ENCODE measurements at places on chromosomes 6 and 20.

GRCh38 chr6:127026247-127026646 is 92.2 kb upstream of the RSPO3 start:
- DNase-seq, result no peak

GRCh38 chr20:35910254-35910653 is 44.0 kb downstream of the SCAND1 start:
- no peak for DNase-seq

- DNase-seq, result peak; percentile 79
Measured at GRCh38 chr6:99521633-99522151, 6.5 kb upstream of the USP45 start.

- DNase-seq, result no peak
Measured at GRCh38 chr6:45808917-45809316, 206.7 kb downstream of the CLIC5 start.

DNA sequence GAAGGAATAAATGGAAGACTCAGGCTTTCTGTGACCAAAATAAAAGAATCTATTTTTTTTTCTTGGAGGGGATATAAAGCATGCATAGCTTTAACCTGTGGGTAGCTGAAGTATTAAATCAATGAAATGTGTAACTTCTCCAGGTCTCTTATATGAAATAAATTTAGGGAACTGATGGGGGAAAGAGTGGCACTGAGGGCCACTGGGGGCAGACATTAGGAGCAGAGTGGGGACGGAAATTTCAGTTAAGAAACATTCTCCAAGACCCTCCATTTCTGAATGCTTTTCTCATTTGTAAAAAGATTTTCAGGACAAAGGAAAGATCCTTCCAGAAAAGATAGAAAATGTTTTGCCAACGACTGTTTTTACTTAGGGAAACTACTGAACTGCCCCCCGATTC is 131.0 kb downstream of the GPX5 start:
- no peak for DNase-seq

DNA sequence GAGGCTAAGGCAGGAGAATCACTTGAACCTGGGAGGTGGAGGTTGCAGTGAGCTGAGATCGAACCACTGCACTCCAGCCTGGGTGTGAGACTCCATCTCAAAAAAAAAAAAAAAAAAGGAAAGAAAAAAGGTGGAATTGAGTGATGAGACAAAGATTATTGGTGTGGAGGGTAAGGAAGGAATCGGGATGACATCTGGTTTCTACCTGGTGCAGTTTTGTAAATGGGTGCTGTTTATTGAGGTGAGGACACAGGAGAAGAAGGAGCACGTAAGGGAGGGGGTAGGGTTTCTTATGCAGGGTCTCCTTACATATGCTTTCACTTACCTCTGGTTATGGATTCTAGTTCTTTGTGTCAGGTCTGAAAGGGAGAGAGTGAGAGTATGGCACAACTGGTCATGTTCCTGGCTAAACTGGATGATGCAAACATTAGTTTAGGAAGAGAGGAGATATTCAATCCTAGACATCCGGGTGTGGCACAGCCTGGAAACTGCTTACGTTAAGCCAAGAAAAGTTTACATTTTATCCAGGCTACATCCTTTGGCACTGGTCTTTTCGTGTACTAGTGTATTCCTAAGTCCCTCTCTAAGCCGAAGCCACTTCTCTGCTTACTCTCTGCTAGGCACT is 5.4 kb downstream of the RALY start:
- peak; percentile 29 for DNase-seq

GRCh38 chr6:11789744-11790143 is 11.1 kb upstream of the ADTRP start:
- DNase-seq, result no peak

DNA sequence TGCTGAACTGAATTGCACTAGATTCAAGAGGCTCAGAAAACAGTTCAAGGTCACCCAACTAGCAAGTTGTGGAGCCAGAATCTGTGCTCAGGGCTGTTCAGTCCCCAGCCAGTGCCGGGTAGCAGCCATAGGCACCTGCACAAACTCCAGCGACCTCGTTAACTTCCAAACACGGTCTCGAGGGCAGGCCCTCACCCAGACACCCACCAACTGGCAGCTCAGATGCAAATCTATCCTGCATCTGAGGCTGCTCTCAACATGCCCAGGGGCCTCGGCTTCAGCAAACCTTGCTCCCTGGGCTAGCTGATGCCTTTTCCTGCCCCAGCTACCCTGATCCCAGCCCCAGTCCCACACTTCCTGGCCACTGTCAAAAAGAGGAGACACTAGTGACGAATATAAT is 3.7 kb downstream of the JPH2 start:
- DNase-seq, result no peak

GRCh38 chr6:144543006-144543871 is 258.1 kb downstream of the UTRN start:
- DNase-seq, result no peak

DNA sequence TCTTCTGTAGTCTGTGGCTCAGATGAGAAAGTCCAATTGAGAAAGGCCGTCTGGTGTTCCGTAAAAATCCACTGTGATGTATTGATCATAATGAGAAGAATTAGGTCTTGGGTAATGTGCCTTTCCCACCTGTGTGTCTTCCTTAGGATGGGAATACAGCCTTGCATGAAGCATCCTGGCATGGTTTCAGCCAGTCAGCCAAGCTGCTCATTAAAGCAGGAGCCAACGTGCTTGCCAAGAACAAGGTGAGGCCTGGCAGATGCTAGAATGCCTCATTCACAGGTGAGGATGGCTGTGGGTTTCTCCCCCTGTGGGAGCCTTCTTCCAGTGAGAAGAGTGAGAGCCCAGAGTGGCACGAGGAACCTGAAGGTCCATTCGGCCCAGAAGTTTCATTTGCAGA is 32.7 kb downstream of the LYRM2 start:
- DNase-seq, result no peak

DNA sequence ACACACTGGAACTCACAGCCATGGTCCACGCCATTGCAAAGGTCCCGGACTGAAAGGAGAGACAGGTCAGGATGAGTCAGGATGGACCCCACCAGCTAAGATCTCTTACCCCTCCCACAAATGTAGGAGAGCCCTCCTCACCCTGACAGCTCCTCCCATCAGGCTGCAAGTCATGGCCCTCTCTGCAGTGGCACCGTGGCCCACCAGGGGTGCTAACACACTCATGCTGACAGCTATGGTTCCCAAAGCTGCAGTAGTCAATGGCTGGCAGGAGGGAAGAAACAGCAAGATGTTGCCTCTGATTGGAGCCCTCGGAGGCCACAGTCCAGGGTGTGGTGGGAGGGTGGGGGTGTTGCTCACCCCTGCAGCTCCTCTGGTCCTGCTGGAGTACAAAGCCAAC is 5.7 kb upstream of the RBPJL start:
- DNase-seq, result no peak

DNA sequence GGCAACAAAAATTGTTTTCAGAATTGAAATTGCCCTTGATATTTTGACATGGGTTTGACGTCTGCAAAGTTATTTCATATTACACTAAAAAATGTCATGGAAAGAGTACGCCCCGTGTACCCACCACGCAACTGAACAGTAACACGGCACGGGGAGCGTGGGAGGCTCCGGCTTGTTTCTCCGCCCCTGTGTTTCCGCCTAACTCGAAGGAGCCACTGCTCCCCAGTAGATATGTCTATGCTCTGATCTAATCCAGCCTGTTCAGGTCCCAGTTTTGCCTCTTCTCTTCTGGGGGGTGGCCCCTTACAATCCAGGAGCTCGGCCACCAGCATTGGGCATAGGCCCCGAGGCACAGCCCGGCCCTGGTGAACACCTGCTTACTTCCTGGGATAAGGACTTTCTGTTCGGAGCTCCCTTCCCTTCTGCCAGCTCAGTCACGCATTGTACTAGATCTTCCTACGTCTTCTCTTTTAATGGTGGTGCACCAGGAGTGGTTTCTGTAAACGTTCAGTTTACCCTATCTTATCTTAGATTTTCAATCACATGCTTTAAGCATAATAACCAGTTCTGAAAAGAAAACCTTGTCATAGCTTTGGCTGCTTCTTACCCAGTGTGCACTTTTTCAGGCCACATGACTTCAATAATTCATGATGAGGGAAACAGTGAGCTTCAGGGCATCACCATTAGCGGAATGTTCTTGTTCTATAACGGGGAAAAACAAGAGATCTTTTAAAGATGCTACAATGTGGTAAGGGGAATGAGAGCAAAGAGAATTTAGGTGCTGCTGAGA is 43.9 kb upstream of the EXOC2 start:
- no peak for DNase-seq

- peak; percentile 47 for DNase-seq
Measured at GRCh38 chr6:23213651-23214050, 644.3 kb downstream of the HDGFL1 start.

- DNase-seq, result peak; percentile 38
Measured at GRCh38 chr6:26330859-26331217, 34.2 kb upstream of the BTN3A2 start.

DNA sequence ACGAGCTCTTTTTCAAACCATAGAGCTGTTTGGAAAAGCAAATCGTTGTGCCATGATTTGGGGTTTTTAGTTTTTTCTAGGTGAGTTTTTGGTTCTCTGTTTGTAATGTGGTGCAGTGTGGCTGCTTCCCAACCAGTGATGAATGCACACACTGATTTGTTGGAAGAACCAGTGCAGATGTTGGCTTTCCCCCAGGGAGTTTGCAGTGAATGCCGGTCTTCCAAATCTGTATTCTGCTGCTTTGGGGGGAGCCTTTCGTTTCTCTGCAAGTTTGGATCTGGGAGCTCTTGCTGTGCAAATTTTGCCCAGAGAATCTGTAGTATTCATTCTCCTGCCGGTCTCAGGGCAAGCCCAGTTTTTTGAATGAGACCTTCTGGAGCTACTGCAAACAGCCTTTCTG is 14.5 kb downstream of the HECA start:
- no peak for DNase-seq

GRCh38 chr20:13648291-13649228 is 9.8 kb upstream of the TASP1 start:
- DNase-seq, result no peak

GRCh38 chr6:96716221-96716620 is 121.1 kb downstream of the GPR63 start:
- no peak for DNase-seq

DNA sequence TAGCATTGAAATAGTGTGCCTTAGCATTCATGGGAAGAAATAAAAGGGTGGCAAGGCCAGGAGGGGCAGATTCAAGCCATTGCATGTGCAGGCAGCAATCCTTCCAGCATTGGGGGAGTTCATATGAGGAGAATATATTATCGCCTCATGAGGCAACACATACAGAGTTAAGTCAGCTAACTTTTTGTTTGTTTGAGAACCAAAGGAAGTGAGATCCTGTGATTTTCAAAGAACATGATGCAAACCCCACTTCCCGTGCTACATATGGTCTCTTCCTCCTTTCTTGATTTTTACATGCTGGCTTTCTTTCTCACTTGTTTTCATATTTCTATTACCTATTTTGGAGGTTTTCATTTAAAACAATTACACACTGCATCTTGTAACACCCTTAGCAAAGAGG is 579.7 kb upstream of the ARID1B start:
- no peak for DNase-seq

DNA sequence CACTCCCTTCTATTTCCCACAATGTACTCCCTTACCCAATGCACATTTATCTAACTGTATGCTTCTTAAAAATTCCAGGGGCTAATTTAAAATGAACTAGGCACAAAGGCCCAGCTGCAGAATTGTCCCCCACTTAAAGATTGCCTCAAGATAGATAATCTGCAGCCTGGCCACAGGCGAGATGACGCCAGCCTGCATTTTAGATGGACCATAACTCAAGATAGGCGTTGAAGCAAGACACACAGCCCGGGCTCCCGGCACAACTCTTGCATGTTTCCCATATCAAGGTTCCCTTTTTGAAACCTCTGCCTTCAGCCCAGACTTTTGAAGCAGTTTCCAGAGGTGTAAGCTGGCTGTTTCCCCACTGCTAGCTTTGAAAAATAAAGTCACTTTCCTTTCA is 3.2 kb upstream of the REPS1 start:
- DNase-seq, result no peak

- DNase-seq, result no peak
Measured at GRCh38 chr20:39835130-39835842, 853.8 kb downstream of the MAFB start.

GRCh38 chr6:145964948-145965366 is 799 bp upstream of the SHPRH start:
- no peak for DNase-seq

- no peak for DNase-seq
Measured at GRCh38 chr6:89281779-89282246, 33.3 kb downstream of the GABRR2 start.
